ENCODE measurements at places on chromosomes 3 and 15. TPM values are rescaled to one million over a fixed set of nuclear protein-coding genes. Genes with fewer than 3 reads are reported as not detected.

DNA sequence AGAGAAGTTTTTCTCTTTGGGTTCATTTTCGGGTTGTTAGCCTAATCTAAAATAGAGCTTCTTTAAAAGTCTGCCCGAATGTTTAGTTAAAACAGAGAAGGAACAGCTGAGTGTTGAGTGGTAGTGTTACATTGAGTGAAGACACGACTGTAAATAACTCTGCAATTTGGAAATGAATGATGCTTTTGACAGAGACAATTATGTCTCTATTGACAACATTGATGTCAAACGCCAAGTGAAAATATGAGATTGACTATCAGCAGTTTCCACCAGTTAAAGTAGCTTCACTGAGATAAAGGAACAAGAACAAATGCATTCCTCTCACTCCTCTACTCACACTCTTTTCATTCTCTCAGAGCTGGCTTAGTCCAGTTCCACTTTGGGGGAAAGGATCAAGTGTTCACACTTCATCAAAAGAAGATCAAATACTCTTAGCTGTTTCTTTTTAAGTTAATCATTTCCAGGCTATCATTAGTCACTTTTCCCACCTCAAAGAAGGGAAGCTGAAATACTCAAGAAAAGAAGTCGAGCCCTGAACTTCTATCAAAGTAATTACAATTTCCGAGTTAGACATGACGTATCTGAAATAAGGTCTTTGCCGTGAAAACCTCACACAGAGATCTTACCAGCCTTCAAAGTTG is 399.1 kb upstream of the DPH6 start:
- no peak overlapping the region for H3K27ac ChIP-seq
- no peaks in the 10 kb centered on the region for H3K36me3 ChIP-seq
- H3K27me3 ChIP-seq, result no peaks in the 10 kb centered on the region
- no peak for DNase-seq

DNA sequence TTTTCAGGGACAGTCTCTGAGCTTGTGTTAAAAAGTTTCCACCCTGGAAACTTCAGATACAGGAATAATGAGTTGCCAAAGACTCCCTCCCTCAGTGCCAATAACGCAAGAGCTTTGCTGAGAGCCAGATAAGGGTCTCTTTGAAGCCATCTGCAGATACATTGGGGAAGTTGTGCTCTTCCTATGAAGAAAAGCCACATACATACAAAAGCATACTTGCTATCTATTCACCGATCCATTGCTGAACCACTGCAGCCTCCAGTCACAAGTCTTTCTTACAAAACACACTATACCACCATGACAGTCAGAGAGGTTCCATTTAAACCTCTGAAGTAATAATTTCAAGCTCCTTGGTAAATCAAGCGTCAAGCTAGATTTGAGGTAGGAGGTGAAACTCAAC is 10.0 kb upstream of the RETNLB start:
- no peak overlapping the region for H3K27ac ChIP-seq
- H3K27me3 ChIP-seq, result no peaks in the 10 kb centered on the region
- no peaks in the 10 kb centered on the region for H3K36me3 ChIP-seq
- no peak overlapping the region for H3K4me3 ChIP-seq
- DNase-seq, result no peak
- H3K4me1 ChIP-seq, result peaks cover 4% of the 10 kb centered on the region

DNA sequence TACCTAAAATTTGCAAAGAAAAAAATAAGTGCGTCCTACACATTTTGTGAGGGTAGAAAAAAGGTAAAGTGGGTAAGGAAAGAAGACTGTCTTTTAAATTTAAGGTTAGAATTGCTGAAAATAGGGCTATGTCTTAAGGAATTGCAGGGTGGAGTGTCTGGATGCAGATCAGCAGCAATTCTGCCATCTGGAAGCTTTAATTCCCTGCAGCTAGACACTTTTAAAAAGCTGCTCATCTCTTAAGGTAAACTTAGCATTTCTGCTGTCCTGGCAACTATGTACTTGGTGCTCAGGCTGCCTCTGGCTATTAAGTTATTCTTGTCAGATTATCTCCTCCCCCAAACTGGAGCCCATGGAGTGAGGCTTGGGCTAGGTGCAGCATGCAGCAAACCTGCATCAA is 420.2 kb downstream of the SI start:
- no peaks in the 10 kb centered on the region for H3K36me3 ChIP-seq
- no peaks in the 10 kb centered on the region for H3K4me1 ChIP-seq
- DNase-seq, result no peak
- H3K27ac ChIP-seq, result no peak overlapping the region

ASB14 gene
- not detected for total RNA-seq

DNA sequence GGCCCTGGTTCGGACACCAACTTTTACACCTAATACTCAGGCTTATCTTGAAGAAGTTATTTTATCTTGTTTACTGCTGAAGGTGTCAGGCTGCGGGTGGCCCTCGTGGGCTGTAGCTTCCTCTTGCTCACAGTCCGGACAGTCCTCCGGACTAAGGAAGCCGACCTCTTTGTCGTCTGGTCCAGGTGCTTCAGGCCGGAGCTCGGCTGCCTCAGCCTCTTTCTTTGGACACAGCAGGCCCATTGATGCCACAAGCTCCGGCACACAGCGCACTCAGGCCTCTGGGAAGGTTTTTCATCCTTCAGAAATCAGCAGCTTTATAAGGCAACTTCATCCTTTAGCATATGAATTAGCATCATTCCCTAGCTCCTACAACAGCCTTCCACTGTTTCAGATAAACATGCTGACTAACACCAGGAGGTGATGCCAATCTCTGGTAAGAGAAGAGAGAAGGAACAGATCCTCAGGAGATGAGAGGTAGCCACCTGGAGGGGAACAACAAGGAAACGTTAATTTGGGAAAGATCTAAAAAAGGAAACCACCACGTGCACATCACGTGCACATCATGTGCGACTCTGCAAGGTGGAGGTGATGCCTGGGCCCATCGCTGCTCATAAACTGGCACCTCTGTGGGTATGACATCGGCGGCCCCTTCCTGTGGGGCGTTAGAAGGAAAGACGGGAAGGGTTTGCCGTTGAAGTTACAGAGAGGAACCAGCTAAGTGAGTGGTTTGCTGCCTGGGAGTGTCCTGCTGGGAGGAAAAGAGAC is 4.4 kb upstream of the CHAC1 start:
- peaks cover 14% of the 10 kb centered on the region for H3K4me1 ChIP-seq
- DNase-seq, result no peak
- H3K27ac ChIP-seq, result no peak overlapping the region
